ENCODE measurements at places on chromosomes 7 and 10.

- no peak for DNase-seq
These were observed 29.3 kb downstream of the TNS3 start for GRCh38 chr7:47552621-47553020.

DNA sequence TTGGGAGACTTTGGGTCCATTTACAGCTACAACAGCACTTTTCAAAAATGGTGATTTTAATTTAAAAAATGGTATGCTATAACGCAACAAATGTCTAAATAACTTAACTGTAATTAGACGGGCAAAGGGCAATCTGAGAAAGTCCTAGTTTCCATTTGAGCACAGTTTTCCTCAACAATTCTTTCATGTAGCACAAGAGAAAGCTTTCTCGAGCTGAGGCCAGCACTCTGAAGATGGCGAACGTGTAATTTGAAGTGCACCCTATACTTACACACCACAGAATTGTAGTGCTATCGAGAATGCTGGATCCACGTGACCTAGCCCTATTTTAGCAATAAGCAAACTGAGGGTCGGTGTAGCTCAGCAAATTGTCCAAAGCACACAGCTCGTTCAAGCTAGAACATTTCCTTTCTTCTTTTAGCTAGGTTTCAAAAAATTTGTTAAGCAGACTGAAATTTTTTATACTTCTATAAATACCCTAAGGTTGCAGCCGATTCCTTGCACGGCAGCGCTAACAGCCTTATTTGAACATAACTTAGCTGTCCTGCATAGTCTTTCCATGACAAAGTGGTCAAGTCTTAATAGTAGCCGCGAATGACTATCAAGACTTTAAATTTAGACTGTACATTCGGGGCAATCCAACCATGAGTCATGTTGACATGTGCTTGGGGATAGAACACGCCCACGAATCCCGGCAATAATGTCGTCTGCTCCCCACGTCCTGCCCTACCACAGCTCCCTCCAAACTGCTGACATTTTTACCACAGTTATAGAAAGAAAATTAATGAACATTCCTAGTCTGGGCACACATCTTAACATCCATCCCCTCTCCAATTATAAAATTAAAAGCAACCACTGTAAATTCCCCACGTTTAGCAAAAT is 10.0 kb downstream of the KLF6 start:
- DNase-seq, result no peak

DNA sequence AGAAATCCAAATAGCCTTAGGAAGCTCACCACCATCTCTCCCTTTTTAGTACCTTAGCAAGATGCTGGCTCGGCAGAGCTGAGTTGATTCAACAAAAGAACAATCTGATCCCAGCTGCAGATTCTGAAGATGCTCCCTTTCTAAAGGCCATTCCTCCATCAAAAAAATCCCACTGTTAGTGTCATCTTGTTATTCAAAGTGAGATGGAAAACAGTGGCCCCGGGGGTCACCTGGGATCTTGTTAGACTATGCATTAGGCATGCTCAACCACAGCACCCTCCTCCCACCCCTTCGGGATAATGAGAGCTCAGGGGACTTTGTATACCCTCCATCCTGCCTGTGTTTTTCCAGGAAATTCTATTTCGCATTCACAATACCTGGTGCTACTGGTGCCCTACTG is 2.4 kb downstream of the NCAPG2 start:
- DNase-seq, result no peak

- no peak for DNase-seq
These were observed 11.0 kb downstream of the RRP12 start for GRCh38 chr10:97390091-97390490.

GRCh38 chr7:159026271-159027055 is 118.2 kb downstream of the VIPR2 start:
- DNase-seq, result no peak

GRCh38 chr10:112082120-112082519 is 101.4 kb downstream of the GPAM start:
- DNase-seq, result no peak

DNA sequence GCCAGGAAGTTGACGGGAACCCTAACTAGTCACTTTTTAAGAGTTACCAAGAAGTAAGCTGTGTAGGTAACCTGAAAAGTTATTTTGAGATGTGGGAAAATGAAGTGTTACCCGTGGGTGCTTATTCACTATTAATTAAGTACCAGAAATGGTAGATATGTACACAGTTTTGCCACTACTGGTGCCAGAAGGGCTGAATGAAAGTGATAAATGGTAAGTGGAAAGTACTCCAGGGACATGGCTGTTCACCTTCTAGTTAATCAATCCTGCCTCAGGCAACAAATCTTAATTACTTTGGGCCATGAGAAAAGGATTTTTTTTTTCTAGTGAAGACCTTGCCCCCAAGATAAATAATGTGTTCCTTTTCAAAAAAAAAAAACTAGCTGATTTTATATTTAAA is 15.8 kb downstream of the NET1 start:
- no peak for DNase-seq

DNA sequence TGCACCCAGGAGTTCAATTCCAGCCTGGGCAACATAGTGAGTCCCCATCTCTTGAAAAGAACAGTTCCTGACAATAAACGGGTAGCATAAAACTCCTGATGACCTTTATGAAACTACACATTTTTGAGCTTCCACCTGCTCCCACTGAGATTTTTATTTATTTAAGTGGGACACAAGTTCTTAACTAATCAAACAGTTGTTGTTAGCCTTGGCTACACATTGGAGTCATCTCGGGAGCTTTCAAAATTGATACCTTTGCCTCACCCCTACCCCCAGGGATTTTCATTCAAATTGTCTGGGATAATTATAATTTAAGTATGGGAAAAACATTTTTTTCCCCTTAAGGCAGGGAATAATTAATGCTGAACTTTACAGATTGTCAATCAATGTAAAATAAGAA is 39.3 kb downstream of the MALSU1 start:
- no peak for DNase-seq

GRCh38 chr10:87817609-87818504 is at the start of gene ATAD1:
Gene ATAD1, minus strand, starts transcription at chr10:87818226. Its CDS starts 3,627 bp downstream, at chr10:87814599.
- DNase-seq, result peak; percentile 88

DNA sequence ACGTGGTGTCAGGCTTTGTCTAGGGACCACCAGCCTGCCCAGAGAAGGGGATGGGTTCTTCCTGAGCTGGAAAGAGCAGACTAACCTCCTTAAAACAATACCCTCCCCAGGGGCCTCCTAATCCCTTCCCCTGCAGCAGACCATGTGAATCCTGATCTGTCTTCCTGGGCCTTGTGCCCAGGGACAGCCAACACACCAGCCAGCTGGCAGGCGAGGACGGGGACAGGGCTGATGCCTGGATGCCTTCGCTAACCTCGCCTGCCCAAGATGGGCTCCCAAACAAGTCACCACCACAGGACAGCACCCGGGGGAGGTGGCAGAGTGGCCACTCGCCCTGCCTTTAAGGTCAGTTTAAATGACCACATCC is 17.6 kb downstream of the PODXL start:
- DNase-seq, result no peak

GRCh38 chr10:117094856-117095255 is 43.2 kb downstream of the VAX1 start:
- peak; percentile 39 for DNase-seq

- no peak for DNase-seq
These were observed 3.4 kb upstream of the MYL7 start for GRCh38 chr7:44144426-44144967.

- no peak for DNase-seq
These were observed 5.0 kb downstream of the ZYX start for GRCh38 chr7:143385891-143386781.

DNA sequence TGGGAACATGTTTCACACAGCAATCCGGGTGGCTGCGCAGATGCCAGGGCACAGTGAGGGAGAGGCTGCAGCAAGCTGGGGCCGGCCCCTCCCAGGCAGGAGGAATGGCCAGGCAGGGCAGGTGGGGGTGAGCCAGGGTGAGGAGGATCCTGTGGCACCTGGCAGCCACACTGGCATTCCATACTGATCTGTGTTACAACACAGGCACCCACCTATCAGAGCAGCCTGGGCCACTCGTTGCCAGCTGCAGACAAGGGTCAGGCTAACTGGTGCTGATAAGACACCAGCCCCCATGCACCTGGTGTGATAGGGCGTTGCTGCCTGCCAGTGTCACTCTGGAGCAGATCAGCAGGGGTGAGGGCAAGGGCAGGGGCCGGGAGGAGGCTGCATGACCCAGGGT is 16.6 kb upstream of the RET start:
- no peak for DNase-seq

DNA sequence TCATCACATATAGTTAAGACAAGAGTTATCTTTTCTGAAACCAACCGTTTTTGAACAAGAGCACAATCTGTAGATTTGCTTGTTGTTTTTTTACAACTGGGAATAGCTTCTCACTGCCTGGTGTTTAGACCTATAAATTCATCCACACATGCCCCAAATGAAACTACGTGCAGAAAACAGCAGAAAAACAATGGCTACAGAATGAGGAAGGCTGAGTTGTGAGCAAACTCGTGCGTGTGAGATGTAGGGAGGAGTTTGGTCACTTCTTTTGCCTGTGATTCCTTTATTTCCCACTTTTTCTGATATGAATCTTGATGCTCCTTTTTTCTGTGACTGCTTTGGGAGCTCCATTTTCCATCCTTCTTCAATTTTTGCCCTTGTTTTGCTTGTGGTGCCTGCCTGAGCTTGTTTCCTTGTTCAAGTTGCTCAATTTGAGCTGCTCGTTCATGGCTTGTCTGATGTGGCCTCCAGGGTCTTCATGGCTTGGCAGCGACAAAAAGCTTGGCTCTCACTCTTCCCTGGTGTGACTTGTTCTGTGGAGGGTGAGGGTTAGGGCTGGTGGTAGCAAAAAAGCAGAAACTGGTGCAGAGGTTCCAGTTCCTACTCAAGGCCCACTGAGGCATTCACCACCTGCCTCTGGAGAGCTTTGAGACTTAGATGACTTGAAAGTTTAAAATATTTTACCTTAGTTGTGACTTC is 76.9 kb downstream of the ZNF365 start:
- DNase-seq, result no peak

DNA sequence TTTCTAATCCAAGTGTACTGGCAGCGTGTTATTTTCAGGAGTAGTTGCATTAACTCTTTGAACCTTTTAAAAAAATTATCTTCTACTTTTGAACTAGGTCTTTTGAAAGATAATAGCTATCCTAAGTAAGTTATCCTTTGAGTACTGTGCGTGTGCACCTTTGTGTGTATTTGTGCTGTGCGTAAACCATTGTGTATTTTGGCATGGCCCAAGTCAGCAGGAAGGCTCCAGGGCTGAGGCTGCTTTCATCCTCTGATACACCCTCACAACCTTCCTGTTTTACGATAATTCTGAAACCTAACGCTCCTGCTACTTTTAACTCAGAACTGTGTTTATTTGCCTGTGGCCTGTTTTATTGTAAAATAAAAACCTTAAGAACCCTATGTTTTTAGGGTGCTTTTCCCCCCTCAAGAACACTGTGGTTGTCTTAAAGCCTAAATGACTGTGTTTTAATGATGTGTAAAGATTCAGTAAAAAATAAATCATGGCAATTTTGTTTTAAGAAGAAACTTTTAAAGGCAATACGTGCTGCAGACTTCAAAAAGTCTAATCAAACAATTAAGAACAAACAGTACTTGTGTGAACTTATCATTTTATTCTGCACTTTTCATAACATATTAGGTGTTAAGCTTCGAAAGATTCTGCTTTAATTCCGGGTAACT is 57.5 kb downstream of the HDAC9 start:
- DNase-seq, result no peak

DNA sequence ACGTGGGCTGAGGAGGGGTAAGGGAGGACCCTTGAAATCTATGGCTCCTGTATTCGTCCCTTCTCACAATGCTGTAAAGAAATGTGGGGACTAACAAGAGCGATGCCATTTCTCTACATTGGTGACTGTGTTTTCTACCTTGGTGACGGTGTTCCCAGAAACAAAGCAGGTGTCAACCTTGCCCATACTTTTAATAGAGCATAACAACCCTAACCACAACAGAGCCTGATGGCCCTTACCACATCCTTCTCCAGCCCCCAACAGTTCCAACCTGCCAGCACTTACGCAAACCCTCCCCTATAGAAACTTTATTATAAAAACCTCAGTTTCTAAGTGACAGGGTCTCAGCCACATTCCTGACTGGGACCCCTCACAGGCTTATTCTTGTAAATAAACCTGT is 28.2 kb upstream of the ADCYAP1R1 start:
- DNase-seq, result no peak

DNA sequence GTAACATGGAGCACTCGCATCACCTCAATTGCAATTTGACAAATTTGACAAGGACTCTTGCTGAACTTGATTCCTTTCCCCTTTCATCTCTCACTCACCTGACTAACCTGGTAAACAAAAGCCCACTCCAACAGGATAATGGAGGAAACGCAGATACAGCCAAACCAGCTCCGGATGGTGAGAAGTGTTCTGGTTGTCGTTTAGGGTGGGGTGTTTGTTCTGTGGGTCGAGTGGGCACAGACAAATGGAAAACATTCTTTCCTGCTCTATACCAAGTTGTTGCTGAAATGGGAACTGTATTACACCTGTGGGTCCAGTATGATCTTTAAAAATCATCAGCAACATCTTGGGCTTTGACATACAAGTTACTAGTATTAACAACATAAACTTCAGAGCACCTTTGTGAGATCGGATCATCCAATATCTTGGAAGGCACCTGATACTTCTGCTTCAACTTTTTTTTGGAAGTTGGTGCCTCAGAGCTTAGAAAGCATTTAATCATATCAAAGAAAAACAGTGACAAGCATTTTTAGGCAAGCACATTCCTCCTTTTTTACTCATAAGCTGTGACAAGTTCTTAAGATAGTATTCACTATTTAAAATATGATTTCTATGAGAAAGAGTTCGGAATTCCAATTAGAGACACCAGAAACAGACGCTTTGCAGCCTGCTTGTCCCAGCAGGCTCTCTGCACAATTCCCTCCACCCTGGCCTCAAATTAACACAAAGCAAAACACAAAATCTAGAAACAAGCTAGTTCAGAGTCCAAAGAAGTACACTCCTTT is 58.1 kb downstream of the CCDC186 start:
- no peak for DNase-seq

DNA sequence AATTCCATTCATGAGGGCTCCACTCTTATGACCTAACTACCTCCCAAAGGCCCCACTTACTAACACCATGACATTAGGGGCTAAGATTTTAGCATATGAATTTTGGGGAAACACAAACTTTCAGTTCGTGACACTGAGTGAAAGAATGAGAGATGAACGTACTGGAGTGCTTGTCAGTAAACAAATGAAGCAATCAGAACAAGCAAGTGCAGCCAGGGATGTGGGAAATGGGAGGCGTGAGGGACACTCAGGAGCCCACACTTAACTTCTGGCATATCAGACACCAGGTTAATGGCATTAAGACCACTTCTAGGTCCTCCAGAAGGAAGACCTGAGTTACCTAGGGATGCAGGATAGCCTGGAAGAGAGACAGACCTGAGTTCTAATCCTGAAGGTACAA is 2.3 kb upstream of the MDFIC start:
- no peak for DNase-seq

GRCh38 chr10:49170632-49171325 is 17.4 kb downstream of the TMEM273 start:
- no peak for DNase-seq

- no peak for DNase-seq
These were observed 942.9 kb downstream of the ANKRD7 start for GRCh38 chr7:119167431-119167830.

GRCh38 chr7:92423710-92424131 is 23.6 kb upstream of the GATAD1 start:
- DNase-seq, result no peak

Measured in caudate nucleus (tissue), 63 donors.